ENCODE measurements at places on chromosomes 1 and 21.

DNA sequence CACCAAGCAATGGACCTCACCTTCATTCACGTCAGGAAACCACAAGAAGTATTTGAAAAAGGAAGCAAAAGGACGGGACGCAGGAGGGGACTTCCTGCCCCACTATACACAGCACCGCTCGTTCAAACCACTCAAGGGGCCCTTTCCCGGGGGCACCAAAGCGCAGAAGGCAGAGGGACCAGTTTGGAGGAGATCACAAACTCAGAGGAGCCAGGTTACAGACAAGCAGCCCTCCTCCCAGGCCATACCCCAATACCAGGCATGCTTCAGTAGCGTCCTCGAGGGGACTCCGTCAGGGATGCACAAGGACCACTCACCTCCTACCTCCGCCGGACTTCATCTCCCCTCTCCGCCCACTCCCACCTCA is 685 bp downstream of the CRTC2 start:
- DNase-seq = peak; percentile 42

- no peak for DNase-seq
Observed at GRCh38 chr1:198910816-198911215, 272.0 kb downstream of the PTPRC start.

DNA sequence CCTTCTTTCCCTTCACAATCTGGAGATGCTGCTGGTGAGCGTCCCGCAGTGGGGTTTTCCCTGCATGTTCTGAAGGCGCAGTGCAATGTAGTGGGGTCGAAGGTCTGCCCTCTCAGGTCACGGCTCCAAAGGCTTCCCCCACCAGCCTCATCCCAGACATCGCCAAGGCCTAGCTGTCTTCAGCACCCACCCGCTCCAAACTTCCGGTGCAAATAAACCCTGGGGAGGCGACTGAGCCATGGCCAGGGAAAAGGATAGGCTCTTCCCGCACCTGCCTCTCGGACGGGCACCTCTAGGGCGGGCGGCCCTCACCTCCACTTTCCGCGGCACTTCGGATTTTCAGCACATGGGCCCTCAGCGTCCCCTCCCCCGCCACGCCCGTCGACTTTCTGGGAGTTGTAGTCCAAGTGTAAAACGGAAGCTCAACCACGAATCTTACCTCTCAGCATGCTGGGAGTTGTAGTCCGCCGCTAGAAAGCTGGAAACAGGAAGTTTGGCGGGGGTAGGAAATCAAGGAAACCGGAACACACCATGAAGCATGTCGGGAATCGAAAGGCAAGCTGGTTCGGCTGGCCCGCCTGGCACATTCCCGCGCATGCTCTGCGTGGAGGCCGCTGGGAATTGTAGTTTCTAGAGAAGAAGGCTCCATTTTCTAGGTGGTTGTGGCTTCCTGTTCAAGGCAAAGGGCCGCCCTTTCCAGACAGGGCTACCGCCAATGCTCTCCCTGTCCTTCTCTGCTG is at the start of gene MRPL24:
Gene MRPL24 (minus strand): TSS at position 348 of the 740 bp plus-strand sequence. CDS start 2,384 bp downstream, outside the sequence.
- DNase-seq = peak; percentile 100

DNA sequence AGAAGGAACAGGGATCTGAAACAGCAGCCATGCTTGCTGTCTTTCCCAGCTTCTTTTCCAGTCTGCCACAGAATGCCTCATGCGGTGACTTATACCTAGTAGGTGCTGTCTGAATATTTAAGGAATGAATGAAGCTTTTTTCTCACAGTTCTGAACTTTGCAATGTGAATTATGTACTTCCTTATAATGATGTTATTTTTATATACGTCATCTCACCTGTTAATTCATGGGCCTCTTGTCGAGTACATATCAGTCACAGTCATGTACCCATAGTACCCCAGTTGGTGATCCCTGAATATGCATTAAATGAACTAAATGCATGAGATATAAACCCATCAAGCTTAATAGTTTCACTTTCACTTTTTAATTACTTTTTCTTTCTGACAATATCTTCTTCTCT is 132.7 kb downstream of the NTNG1 start:
- no peak for DNase-seq

DNA sequence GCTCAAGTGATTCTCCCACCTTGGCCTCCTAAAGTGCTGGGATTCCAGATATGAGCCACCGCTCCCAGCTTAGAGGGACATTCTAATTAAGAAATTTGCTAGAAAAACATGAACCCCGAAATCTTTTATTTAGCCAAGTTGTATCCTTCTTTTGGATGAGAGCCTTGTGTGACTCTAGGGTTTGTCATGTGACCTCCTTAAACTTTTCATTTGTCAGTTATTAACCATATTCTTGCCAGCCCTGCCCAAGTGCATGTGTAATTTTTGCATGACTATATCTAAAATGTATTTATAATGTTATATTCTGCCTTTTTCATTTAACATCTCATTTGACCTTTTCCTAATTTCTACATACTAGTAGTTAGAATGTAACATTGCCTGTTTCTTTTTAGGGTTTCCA is 1.9 kb downstream of the UTP25 start:
- DNase-seq = no peak

DNA sequence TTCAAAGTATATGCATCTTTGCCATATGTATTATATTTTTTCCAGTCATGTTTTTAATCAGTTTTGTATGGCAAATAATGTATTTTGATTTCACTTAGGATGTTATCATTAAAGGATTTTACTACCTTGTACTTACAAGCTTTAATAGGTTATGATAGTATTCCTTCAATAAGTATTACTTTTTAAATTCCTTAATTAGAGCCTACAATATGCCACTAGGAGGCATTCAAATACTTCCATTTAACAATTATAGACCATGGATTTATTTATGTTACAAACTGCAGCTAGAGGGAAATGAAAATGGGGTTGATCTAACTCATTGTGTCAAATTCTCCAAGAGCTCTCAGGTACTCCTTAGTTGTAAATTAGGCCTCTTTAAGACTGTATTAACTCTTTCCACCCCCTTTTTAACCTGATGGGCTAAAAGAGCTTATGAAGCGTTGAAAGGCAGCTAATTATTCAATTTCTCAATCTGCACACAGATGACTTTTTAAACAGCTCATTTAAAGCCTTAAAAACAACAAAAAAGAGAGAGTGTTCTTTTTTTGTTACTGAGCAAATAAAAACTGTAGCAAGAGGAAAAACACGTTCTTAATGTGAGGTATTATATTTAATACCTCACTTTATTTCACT is 156.2 kb downstream of the DENND1B start:
- DNase-seq = no peak

- no peak for DNase-seq
Observed at GRCh38 chr1:246146804-246147523, 360.1 kb downstream of the SMYD3 start.

GRCh38 chr1:116983112-116983511 is 18.4 kb upstream of the CD101 start:
- DNase-seq = no peak

DNA sequence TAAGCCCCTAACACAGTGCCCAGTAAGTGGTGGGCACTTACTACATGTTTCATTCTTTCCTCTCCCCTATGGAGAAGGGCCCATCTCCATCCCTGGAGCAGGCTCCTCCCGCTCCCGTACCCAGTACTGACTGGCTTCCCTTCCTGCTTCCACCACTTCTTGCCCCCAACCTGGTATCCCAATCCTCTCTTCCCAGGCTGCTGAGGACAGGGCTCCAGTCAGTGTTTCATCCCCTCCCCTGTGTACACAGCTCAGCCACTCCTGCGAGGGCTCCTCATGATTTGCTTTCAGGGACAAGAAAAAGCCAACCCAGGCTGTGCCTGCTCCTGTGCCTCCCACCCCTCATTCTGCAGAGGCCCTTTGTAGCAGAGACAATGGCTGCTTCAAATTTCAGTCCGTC is 20.8 kb upstream of the ETV3 start:
- no peak for DNase-seq

- no peak for DNase-seq
Observed at GRCh38 chr1:233246965-233247364, 48.6 kb downstream of the PCNX2 start.

DNA sequence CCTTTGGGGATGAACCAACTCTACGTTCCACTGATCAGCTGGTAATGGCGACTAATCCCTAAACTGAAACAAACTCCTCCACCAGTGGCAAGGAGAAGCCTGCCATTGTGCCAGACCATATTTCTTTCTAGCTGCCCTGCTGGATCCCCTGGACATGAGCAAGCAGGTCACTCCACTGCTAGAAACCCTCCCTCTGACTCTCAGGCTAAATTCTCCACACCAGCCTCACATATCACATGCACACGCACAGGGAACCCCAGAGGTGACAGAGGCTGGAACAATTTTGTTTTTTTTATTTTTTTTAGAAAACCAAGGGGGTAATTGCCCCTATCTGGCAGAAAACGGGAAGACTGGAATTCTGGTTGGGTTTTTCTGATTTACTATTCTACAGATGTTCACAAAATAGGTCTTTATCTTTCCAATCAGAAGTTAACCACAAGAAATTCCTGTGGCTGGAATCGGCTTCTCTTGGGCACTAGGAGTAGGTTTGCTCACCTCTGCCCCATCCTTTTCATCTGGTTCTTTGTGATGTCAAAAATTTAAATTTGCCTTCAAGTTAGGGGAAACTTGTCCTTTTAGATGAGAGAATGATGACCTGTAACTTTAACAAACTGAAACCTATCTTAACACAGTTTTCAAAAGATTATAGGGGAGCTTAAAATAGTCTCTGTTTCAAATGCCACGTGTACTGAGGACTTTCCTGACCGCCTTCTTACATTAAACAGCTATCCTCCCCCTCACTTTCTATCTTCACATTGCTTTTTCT is 258.1 kb downstream of the SDCCAG8 start:
- DNase-seq = no peak

GRCh38 chr1:63463248-63463647 is 59.8 kb downstream of the ITGB3BP start:
- no peak for DNase-seq

GRCh38 chr1:12015001-12015491 is 4.3 kb upstream of the MIIP start:
- DNase-seq = no peak

DNA sequence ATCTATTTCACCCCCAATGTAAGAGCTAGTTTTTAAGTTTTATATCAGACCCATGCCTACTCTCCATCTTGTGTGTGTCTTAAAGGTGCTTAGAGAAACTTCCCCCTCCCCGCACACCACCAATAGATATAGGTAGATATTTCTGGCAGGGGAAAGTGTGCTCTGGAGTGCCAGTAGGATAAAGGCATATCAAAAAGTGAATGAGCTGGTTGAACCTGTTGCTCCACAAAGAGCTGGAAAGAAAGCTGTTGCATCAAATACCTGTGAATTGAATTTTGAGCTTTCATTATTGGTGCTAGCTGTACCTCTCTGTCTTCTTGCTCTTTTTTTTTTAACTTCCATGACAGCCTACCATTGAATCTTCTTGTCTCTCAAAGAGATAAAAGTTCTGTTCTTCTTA is 32.8 kb downstream of the ARID1A start:
- no peak for DNase-seq

GRCh38 chr1:219441884-219442283 is 171.0 kb downstream of the ZC3H11B start:
- DNase-seq = no peak

DNA sequence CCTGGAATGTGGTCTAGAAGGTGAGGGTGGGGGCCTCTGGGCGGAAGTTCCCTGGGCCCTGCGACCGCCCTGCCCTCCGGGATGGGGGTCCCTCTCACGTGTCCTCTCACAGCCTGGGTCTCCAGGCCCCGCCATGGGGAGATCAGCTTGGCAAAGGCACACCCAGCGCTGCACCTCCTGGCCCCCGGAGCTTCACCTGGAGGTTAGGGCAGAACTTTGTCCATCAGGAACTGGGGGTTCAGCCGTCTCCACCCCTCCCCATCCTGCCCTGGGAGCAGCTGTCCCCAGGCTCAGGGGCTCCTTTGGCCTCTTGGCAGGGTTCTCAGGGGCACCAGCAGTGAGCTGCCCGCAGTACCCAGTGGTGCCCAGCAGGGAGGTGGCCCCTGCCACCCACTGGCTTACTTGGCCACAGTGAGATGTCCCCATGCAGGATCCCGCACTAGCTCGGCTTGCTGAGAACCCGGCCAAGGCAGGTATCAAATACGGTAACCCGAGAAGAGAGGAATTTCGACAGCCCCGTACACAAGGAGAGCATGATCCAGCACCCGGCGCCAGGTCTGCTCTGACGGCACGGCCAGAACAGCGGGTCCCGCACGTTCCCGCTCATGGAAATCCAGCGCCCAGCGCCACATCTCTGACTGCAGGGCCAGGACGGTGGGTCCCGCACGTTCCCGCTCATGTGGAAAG is 36.7 kb downstream of the RRP1 start:
- no peak for DNase-seq

DNA sequence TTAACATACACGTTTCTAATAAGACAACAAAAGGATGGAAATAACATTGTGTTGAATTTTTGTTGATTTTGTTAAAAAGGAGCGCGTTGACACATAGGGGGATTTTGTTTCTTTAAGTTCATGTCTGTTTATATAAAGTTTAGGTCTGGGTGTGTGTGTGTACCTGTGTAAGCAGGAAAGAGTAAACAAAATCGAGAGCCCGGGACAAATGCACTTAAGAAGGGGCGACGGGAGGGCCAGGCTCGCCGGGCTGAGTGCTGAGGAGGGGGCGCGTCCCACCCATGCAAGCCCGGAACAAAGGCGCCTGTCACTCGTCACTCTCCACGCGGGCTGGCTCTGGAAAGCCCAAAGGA is 28.8 kb upstream of the TRIM17 start:
- no peak for DNase-seq

- no peak for DNase-seq
Observed at GRCh38 chr21:41321211-41321907, 4.8 kb downstream of the FAM3B start.

GRCh38 chr1:42914092-42914627 is 44.5 kb downstream of the SLC2A1 start:
- DNase-seq = no peak

DNA sequence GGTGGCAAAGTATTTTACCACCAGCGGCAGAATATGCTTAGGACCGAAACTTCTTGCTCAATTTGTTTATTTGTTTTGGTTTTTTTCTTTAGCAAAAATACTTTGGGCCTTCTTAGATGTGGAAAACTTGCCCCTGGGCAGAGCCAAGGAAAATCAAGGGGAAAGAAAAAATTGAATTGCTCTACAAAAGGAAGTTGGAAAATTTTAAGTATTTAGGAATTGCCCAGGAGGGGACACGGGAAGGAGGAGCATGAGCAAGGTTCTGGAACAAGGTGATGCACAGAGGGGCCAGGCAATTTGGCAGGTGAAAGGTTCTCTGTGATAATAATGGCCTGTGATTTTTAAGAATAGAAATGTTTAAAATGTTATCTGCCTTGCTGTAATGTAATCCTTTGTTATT is 28.6 kb downstream of the SGIP1 start:
- DNase-seq = no peak

GRCh38 chr1:39452081-39452480 is 39.4 kb upstream of the BMP8A start:
- DNase-seq = no peak

GRCh38 chr1:107949467-107950253 is 15.3 kb downstream of the VAV3 start:
- no peak for DNase-seq

- DNase-seq = no peak
Observed at GRCh38 chr1:226788965-226789364, 49.9 kb upstream of the ITPKB start.

- no peak for DNase-seq
Observed at GRCh38 chr1:15803380-15803779, 4.1 kb downstream of the UQCRHL start.

GRCh38 chr1:150225546-150225945 is 10.4 kb downstream of the ANP32E start:
- no peak for DNase-seq

GRCh38 chr1:151716771-151717631 is at the start of gene CELF3:
TSS of gene CELF3 (minus strand) at chr1:151716803. CDS start at chr1:151716020, 783 bp downstream.
- DNase-seq = no peak

GRCh38 chr1:40187399-40187798 is 26.2 kb downstream of the RLF start:
- no peak for DNase-seq
